Activated CD4-positive, CD25-positive, alpha-beta regulatory T cell (primary cell): ENCODE measurements at places on chromosomes 6 and 20.

DNA sequence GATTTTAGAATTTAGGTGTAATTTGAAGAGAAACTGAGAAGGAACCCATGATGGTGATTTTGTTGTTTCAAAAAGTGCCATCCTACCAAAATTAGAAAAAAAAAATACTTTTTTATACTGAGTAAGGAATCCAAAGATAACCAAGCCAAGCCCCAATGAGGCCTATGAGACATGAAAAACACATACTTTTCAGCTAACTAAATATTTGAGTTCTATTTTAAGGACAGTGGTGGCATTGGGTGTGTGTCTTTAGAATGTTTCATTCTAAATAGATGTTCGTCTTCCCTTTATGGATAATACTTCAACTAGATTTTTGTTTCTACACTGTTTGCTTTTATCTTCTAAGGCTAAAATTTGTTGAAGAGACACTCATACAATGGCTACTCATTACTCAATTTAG, 9.6 kb downstream of the CD24 start:
- no peak for DNase-seq

GRCh38 chr20:62367136-62367632, at the start of gene LAMA5:
Gene LAMA5, minus strand, starts transcription at chr20:62367312. Its CDS starts 67 bp downstream, at chr20:62367245.
- no peak for DNase-seq

DNA sequence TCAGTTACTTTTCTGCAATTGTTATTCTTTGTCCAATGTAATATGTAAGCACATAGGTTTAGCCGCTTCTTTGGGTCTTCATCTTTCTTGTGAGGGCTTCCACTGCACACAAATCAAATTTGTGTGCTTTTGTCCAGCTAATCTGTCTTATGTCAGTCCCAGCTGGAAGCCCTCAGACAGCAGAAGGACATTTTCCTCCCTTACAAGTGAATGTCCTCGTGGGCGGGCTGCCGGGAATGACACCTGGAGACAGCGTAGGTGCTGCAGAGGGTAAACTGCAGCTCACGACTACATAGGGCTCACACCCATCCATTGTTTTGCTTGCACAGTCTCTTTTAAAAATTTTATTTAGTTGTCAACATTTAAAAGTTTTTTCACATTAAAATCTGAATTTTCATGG, 24.6 kb upstream of the PPP1R14C start:
- DNase-seq = no peak

- DNase-seq = no peak
Observed at GRCh38 chr20:35277127-35277526, 795 bp downstream of the MMP24OS start.

- DNase-seq = no peak
Observed at GRCh38 chr6:142551274-142551811, 249.5 kb downstream of the ADGRG6 start.

DNA sequence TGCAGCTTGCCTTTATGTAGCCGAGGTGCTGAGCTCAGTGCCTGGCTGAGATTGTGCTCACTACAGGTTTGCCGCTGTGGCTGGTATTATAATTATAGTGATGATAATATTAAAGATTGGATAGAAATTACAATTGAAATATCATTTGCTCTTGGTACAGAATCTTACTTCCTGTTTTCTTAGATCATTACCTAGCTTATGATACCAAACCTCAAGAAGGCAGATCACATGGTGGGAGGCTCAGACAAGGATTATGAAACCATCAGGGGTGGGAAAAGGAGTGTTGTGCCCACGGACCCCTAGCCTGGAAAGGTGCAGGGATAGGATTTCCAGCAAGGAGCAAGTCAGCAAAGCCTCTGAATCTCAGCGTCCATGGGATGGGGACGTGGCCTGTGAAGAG, 70.6 kb downstream of the IGF2R start:
- DNase-seq = no peak

DNA sequence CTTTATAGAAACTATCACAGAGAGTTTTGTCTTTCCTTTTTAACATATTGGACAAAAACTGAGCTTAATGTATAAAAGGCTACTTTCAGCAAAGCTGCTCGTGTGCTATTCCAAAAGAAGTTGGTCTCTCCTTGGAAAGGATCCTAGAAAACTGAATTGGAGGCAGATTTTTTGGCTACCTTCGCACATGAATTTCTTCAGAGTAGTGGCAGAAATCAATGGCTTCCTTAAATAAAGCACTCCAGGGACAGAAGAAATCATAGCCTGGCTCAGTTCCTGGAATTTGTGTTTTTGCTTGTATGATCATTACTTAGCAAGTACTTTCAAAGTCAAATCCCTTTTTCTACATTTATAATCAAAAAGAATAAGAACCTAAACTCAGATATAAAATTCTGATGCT, 780.3 kb downstream of the PHF3 start:
- DNase-seq = no peak

DNA sequence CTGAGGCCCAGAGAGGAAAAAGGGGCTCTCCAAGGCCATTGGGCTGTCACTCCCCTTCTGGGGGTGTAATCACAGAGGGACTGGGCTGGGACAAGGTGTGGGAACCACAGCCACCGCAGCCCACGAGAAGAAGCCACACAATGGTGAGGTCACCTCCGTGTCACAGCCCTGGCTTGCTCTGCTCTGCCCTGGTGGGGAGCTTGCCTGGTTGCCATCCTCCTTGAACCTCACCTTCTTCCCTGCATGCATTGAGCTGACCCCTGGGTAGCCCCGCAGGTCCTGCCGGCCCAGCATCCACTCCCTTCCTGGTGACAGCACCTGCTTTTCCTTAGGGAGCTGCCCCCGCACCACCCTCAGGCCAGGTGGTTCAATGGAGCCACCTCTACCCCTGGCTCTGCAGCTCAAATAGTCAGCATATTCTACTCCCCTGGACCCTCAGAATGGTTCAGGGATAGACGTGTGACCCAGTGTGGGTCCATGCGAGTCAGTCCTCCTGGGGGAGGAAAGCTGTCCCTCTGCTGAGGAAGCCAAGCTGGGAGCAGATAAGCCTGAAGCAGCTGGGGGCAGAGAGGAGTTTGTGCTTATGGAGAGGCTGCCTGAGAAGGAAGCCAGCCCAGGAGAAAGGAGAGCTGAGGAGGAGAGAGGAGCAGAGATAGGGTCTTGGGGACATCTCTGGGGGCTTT, 21.3 kb downstream of the RBM38 start:
- no peak for DNase-seq

- DNase-seq = no peak
Observed at GRCh38 chr6:53506872-53507271, 38.0 kb downstream of the GCLC start.

DNA sequence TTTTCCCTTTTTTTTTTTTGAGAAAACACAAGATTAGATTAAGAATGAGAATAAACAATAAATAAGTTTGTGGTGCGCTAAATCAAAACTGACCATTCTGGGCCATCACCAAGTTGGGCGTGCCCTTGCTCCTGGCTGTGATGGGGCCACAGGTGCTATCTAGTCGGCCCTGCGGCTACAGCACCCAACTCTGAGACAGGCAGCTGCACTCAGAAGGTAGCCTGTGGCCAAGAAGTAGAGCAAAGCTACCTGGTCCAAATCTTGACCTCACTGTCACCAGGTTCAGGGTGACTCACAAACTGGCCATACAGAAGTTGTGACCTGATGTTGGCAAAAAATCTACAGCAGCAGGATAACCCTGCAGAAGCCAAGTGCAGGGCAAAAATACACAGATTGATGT, 3.4 kb downstream of the TXNDC5 start:
- no peak for DNase-seq

- no peak for DNase-seq
Observed at GRCh38 chr6:21906826-21907225, 313.3 kb downstream of the SOX4 start.

- DNase-seq = no peak
Observed at GRCh38 chr20:3446779-3447178, 24.0 kb upstream of the ATRN start.

- DNase-seq = no peak
Observed at GRCh38 chr6:2168480-2168879, 76.9 kb downstream of the GMDS start.

GRCh38 chr6:16412171-16412570, 173.8 kb downstream of the GMPR start:
- DNase-seq = no peak

- DNase-seq = no peak
Observed at GRCh38 chr6:130862370-130862769, 35.2 kb downstream of the SMLR1 start.

- DNase-seq = no peak
Observed at GRCh38 chr20:9038791-9039535, 29.9 kb upstream of the PLCB4 start.

DNA sequence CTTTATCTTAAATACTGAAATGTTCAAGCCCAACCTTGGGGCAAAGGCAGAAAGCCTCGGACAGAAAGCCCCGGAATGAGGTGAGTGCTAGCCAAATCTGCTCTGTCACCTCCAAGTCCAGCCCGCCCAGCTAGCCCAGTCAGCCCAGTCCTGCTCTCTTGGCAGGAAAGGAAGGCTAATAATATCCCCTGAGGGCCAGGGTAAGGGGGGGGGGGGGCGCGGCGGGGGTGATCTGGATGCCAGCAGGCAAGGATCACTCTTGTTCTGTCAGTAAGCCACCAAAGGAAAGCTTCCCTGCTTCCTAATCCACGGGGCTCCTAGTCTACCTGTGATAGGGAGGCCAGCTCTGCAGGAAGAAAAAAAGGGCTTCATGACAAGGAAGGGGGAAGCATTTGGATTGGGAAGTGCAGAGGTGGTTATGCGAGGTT, 1.1 kb downstream of the NDRG3 start:
- no peak for DNase-seq

GRCh38 chr20:258963-259362, 1.4 kb downstream of the DEFB132 start:
- DNase-seq = no peak

DNA sequence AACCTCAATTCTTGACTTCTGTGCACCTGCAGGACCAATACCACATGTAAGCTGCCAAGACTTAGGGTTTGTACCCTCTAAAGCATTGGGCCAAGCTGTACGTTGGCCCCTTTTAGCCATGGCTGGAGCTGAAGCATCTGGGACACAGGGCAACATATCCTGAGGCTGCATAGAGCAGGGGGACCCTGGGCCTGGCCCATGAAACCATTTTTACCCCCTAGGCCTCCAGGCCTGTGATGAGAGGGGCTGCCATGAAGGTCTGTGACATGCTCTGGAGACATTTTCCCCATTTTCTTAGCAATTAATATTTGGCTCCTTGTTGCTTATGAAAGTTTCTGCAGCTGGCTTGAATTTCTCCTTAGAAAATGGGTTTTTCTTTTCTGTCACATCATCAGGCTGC, 31.0 kb downstream of the PRDM13 start:
- DNase-seq = no peak

DNA sequence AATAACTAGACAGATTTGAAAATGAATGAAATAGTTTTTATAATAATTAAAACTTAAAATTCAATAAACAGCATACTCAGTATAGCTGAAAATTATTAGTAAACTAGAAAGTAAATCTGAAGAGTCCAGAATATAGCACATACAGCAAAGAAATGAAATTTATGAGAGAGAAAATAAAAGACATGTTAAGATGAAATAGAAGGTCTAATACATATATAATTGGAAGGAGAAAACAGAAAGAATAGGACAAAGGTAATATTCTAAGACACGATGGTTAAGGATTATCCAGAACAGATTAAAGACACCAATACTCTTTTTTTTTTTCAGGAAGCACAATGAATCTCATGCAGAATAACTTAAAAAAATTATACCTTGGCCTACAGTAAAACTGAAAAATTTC, 69.0 kb downstream of the SESN1 start:
- no peak for DNase-seq

DNA sequence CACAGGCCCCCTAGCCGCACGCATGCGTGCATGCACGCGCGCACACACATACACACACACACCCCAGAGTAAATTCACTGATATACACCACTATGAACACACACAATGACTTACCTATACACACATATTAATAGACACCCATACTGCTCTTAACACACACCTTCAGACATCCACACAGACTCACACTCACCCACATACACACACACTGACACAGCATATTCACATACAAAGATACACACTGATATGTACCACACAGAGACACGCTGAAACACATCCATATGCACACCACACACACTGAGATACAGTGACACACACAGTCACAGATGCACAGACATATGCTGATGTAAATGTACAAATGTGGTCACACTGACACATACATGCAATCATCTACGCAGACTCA, 5.6 kb downstream of the SGK2 start:
- DNase-seq = no peak

GRCh38 chr20:48951646-48952045, 30.1 kb downstream of the ARFGEF2 start:
- DNase-seq = no peak

DNA sequence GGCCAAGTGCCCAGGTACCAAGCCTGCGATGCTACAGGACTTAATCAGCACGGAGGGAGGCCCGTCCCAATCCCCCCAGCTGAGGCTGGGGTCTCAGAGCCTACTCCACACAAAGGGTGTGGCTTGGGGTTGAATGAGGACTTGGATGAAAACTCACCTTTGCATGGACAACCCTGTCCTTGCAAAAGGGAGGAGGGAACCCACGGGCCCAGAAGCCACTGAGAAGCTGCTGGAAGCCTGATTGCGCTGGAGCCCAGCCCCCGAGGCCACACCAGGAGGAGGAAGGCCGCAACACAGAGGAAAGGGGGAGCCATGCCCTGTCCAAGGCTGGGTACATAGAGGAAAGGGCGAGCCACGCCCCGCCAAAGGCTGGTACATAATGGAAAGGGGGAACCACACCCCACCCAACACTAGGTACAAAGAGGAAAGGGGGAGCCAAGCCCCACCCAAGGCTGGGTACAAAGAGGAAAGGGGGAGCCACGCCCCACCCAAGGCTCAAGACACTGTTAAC, 158.8 kb downstream of the DLL1 start:
- DNase-seq = no peak

GRCh38 chr20:40309731-40310130, 379.3 kb downstream of the MAFB start:
- DNase-seq = no peak

DNA sequence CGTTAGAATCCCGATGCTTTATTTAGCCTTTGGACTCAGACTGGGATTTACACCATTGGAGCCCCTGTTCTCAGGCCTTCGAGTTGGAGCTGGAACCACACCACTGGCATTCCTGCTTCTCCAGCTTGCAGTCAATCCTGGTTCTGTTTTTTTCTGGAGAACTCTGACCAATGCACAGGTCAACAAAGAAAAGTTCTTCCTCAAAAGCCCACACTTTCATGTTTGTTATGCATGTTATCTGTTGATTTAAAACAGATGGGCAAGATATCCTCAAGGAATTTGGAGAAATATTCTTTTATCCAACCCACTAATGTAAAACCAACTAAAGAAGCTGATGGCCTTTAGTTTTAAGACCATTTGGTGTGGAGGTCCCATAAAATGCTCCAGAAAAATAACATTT, 205.7 kb downstream of the ANKRD60 start:
- no peak for DNase-seq

DNA sequence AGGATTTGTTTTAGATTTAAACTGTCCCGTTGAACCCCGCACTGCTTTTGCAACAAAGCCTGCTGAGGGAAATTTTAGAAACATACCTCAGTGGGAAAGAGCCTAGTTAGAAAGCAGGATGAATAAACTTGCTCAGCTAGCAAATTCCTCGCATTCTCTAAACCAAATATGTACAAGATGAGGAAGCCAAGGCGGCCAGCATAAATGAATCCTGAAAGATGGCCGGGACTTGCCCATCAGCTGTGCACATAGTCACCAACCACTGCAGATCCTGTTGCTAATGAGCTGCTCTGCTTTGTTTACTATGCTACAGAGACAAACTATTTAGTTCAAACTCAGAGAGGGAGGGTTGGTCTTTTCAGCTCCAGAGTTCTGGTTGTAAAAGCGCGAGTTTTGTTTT, 49.0 kb downstream of the TMEM170B start:
- no peak for DNase-seq

- no peak for DNase-seq
Observed at GRCh38 chr20:63977739-63978276, 1.6 kb downstream of the SAMD10 start.
